ENCODE measurements at places on chromosomes 16 and 17. TPM values are rescaled to one million over a fixed set of nuclear protein-coding genes. Genes with fewer than 3 reads are reported as not detected.

GRCh38 chr16:84434800-84435199, 66.5 kb downstream of the ATP2C2 start:
- H3K27ac ChIP-seq: no peak overlapping the region
- no peak overlapping the region for H3K4me3 ChIP-seq
- no peaks in the 10 kb centered on the region for H3K27me3 ChIP-seq
- H3K36me3 ChIP-seq: no peaks in the 10 kb centered on the region
- H3K4me1 ChIP-seq: no peaks in the 10 kb centered on the region

DNA sequence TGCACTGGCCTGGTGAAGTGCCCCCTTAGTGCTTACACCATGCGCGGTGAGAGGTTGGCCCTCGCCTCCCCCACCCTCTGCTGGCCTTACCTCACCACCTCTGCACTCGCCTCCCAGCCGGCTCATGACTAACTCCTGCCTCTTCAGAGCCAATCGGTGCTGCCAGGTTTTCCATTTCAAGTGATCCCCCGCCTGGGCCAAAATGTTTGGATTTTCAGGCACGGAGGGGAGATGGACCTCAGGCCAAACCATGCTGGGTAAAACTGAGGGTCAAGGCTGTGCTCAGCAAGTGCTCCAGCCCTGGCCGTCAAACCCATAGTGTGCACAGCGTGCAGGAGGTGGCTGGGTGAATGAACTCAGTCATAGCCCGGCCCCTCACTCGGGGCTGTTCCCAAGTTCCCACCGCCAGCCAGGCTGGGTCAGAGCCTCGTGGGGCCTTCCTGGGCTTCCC, 175.4 kb downstream of the SEC14L1 start:
- H3K4me1 ChIP-seq: no peaks in the 10 kb centered on the region
- peak; percentile 47 for DNase-seq
- no peaks in the 10 kb centered on the region for H3K27me3 ChIP-seq
- no peak overlapping the region for H3K4me3 ChIP-seq
- no peaks in the 10 kb centered on the region for H3K36me3 ChIP-seq

- no peaks in the 10 kb centered on the region for H3K36me3 ChIP-seq
- no peak for DNase-seq
- no peak overlapping the region for H3K4me3 ChIP-seq
- no peak overlapping the region for H3K27ac ChIP-seq
- no peaks in the 10 kb centered on the region for H3K27me3 ChIP-seq
Observed at GRCh38 chr17:47905221-47905733, 9.2 kb downstream of the SP2 start.

FBXW10B gene
- not detected for total RNA-seq

PNMT gene
- total RNA-seq: 5.6 TPM

- H3K27ac ChIP-seq: no peak overlapping the region
- H3K36me3 ChIP-seq: no peaks in the 10 kb centered on the region
- no peak overlapping the region for H3K4me3 ChIP-seq
- peaks cover 23% of the 10 kb centered on the region for H3K4me1 ChIP-seq
- DNase-seq: no peak
Observed at GRCh38 chr17:44782326-44782850, 23.6 kb downstream of the ADAM11 start.

DNA sequence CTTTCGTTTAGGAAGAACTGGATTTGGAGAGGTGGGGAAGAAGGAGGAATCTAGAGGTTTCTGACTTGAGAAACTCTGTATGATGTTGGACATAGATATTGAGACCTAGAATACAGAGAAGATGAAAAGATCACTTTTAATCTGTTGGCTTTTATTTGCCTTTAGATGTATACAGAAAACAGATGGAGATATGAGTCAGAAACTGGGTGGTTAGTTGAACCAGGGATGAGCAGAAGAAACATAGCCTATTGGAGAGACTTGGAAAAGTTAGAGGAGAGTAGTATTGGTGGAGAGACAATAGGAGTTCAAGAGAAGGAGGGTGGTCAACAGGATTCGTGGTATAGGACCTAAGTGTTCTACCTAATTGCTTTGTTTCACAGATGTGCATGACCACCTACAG, 5.1 kb downstream of the PHAF1 start:
- no peaks in the 10 kb centered on the region for H3K36me3 ChIP-seq
- H3K4me3 ChIP-seq: no peak overlapping the region
- H3K27me3 ChIP-seq: no peaks in the 10 kb centered on the region
- no peak for DNase-seq

TNFSF12 gene
- 5.5 TPM for total RNA-seq

- DNase-seq: no peak
- no peaks in the 10 kb centered on the region for H3K4me1 ChIP-seq
- no peak overlapping the region for H3K4me3 ChIP-seq
- no peaks in the 10 kb centered on the region for H3K27me3 ChIP-seq
- no peaks in the 10 kb centered on the region for H3K36me3 ChIP-seq
Observed at GRCh38 chr17:55624772-55625433, 97.8 kb downstream of the TMEM100 start.
